Stimulated activated naive CD4-positive, alpha-beta T cell (primary cell): ENCODE measurements at places on chromosomes 1 and 21.

DNA sequence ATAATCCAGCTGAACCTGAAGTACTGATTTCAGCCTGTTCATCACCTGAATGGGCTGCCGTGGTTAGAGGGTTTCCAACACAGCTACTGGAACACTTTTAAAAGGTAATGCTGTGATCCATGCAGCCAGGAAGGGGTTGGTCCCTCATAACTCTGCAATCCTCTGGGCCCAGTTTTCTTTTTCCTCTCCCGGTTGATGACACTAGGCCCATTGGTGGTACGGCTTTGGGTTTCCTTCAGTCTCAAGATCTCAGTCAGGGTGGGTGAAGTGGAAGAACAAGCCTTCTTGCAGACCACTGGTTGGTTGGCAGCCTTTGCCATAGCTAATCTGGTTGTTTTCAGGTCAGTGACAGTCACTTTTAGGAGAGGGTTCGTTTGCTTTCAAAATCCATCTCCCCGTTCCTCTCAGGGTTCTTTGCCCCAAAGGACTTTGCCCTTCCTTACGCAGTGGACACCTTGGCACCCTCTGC, 502 bp upstream of the SLC35A3 start:
- no peak for DNase-seq

DNA sequence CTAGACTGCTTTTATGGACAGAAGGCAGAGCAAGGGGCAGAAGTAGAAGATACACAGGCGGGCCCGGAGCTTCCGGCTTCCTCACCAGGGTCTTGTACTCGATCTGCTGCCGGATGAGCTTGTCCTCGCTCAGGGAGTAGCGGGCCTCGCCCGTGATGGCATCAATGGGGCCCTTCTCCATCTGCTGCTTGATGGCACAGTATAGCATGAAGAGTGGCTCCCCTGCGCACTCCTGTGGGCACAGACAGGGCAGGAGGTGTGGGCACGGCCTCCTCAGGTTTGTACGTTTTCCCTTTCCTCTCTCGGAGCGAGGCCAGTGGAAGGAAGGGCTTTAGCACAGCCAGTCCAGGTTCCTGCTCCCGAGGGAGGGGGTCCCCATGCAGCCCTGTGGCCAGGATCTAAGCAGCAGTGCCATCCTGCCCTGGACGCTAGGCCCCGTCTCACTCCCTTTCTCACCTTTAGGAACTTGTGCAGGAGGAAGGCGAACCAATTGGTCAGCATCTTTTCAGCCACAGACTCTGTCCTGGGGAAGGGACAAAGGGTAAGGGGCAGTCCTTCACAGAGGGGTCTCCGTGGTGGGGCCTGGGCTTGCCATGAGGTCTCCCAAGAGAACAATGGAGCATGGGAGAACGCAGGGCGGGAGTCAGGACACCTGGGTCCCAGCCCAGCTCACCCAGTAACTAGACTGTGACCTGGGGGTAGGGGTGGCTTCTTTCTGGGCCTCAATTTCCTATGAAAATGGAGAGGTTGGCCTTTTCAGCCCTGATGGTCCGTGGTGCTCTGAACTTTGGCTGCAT, 128.8 kb upstream of the CD34 start:
- no peak for DNase-seq

DNA sequence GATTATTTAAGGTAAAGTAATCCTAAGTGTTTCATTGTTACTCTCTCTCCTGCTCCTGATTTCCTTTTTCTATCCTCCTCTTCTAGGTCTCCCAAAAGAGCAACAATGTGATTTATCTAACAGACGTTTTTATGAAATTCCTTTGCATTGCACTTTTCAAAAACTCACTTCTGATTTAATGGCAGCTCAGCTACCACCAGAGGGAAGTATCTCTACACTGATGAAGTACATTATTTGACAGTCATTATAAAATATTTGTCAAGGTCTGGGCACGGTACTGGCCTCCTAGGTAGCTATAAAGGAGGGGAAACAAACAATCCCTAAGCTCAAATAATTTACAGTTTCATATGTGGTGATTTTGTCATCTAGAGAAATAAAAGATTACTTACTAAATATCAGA, 15.6 kb downstream of the TMPRSS15 start:
- no peak for DNase-seq

DNA sequence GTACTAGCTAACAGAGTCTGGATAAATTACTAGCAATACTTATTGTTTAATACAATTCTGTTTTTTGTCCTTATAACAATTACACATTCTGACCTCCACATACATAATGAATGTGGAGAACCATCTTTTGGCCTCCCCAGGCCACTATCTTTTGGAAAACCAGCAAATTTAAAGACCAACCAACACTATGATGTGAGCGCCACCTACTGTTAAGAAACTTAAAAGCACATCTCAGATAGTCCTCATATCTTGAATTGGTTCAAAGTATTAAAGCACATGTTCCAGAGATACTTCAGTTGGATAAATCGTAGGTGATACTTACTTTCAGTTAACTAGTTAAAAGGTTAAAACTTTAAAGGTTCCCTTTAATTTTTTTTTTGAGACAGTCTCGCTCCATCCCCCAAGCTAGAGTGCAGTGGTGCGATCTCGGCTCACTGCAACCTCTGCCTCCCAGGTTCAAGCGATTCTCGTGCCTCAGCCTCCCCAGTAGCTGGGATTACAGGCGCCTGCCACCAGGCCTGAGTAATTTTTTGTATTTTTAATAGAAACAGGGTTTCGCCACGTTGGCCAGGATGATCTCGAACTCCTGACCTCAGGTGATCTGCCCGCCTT, 29.3 kb upstream of the USP1 start:
- DNase-seq: peak; percentile 49
